ENCODE measurements at places on chromosomes 4 and X.

DNA sequence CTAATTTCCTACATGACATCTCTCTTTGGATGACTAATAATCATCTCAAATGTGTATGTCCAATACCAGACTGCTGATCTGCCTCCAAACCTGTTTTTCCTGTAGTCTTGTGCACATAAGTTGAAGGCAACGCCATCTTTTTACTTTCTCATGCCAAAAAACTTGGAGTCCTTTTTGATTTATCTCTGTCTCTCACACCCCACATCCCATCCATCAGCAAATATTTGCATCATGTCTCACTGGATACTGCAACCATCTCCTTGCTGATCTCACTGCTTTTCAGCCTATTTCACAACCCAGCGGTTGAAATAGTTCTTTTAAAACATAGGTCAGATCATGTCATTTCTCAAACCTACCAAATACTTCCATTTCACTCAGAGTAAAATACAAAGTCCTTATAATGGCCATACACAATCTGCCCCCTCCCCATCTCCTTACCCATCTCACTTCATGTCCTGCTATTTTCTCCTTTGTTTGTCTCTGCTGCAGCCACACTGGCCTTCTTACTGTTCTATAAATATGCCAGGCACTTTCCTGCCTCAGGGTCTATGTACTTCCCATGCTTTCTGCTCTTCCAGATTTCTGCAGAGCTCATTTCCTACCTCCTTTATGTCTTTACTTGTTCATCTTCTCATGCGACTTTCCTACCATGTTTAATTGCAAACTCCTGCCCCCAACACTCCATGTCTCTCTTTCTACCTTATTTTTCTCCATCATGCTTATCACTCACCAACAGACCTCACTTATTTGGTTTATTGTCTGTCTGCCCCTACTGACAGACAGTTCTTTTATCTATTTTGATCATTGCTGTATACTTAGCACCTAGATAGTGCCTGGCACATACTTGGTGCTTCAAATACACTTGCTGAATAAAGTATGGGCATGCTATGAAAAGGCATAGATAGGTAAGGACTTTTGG lies 98.8 kb downstream of the ANXA3 start:
- DNase-seq: no peak

DNA sequence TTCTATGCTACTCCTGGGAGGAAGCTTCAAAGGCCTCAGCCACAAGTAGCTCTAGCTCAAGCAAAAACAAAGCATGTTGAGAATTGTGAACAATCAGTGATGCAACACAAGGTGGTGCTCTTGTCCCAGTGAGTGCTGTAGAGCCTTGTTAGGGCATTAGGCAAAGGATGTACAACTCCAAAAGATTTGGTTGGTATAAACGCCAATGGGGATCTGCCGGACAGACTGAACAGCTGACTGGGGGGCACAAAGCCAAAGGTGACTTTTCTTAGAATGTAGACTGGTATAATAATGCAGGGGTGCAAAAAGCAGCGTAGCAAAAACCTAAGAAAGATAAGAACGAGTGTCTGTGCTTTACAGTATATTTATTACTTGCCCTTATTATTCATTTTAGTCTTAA lies 62.6 kb upstream of the ALB start:
- DNase-seq: no peak

DNA sequence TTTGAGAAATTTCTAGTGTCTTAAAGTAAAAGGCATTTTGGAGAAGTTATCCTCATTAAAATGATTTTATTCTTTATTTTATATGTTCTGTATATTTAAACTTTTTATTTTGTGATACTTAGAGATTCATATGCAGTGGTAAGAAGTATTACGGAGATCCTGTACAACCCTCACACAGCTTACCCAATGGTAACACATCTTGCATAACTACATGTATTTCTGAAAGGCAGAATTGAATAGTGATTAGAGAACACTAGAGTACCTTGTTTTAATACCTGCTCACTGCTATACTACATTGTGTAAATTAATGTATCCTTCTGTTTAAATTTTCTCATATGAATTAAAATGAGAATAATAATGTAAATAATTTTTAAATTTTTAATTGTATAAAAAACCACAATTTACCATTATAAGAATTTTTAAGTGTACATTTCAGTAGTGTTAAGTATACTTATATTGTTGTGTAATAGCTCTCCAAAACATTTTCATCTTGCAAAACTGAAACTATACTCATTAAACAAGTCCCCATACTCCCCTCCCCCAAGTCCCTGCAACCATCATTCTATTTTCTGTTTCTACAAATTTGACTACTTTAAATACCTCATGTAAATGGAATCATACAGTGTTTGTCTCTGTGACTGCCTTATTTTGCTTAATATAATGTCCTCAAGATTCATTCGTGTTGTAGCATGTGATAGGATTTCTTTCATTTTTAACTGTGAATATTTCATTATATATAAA lies 45.4 kb downstream of the INTS12 start:
- DNase-seq: no peak

- DNase-seq: no peak
Measured at GRCh38 chr4:38106311-38106710, 146.1 kb downstream of the PTTG2 start.

DNA sequence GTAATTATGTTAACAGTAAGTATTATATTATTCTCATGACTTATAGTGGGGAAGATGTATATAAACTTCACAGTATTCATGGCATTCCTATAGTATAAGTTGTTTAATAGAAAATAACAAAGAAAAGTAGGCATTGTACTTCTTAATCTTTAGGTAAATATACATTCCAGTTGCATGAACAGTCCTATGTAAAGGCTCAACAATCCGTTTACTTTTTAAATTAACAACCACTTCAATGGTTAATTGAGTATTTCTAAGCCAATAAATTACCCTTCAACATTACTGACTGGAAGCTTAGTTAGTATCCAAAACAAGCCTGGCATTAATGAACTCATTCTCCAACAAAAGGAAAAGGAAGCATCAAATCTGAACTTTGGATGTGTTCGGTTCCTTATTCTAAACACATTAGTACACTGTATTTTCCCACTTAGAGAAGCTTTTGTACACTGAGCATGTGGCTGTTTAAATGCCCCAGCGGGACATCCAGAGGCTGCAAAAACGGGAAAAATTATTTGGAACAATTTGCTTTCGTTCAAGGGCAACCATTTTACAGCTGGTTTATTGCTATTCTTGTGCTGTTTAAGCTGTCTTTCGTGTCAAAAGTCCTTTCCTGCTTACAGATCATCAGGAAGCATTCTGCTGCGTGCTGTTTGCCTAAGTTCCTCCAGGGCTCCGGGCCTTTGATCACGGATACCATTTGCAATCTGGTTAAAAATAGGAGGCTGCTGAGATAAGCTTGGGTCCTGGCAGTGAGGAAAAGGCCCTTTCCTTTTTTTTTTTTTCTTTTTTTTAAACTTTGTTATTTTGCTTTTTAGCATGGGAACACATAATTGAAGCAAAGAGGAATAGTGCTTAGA lies 460.3 kb downstream of the SPRY1 start:
- DNase-seq: no peak
